Karpas-422 (cell line): ENCODE measurements at places on chromosomes 11 and 22. TPM values are rescaled to one million over a fixed set of nuclear protein-coding genes. Genes with fewer than 3 reads are reported as not detected.

DNA sequence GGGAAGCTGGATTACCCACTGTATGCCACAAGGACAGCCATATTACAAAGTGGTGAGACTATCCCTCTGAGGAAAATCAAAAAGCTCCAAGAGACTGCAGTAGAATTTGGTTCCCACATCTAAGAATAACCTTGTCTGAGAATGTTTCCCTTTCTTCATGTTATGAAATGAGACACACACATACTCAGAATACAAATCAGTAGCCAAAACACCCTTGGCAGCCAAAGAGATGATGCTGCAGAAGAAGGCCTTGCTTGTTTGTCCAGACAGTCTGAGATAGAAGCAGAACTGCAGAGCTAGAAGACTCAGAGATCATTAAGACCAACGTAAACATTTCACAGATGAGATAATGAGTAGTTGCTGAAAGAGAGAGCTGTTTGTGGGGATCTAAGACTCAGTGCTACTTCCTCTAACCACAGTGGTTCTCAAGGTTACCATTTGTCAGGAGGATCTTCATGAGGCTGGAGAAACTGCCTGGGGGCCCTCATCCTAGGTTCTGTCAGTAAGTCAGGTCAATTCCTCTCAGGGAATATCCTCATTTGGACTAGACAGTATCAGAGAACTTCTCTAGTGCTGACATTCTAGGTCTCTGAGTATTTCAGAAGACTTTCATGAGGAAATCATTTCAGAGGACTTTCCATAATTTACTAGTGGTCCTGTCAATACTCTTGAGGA lies 38.9 kb downstream of the RELT start:
- H3K27me3 ChIP-seq: no peaks in the 10 kb centered on the region
- no peaks in the 10 kb centered on the region for H3K36me3 ChIP-seq

- no peaks in the 10 kb centered on the region for H3K36me3 ChIP-seq
- no peak overlapping the region for H3K4me3 ChIP-seq
- no peak for DNase-seq
- H3K27ac ChIP-seq: no peak overlapping the region
- H3K4me1 ChIP-seq: no peaks in the 10 kb centered on the region
Measured at GRCh38 chr22:39679652-39680051, 109.1 kb downstream of the CACNA1I start.

DNA sequence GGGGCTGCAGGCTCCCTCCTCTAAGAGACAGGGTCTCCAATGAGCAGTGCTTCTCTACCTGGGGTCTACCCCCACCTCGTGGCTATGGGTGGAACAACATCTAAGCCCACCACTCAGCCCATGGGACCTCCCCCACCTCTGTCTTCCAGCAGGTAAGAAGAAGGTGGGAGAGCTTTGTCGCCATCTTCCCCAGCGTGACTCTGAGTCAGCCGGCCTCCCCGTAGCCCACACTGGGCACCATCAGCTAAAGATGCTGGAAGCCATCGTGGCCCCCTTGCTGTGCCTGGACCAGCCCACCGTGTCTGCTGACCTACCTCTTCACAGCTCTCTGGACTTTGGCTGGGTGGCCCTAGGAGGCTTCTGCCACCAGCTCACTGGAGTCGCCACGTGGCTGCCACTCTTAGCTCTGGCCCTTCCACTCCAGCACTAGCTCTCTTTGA lies 944 bp downstream of the C11orf86 start:
- no peaks in the 10 kb centered on the region for H3K36me3 ChIP-seq
- H3K4me1 ChIP-seq: no peaks in the 10 kb centered on the region
- no peaks in the 10 kb centered on the region for H3K27me3 ChIP-seq
- no peak overlapping the region for H3K27ac ChIP-seq

DNA sequence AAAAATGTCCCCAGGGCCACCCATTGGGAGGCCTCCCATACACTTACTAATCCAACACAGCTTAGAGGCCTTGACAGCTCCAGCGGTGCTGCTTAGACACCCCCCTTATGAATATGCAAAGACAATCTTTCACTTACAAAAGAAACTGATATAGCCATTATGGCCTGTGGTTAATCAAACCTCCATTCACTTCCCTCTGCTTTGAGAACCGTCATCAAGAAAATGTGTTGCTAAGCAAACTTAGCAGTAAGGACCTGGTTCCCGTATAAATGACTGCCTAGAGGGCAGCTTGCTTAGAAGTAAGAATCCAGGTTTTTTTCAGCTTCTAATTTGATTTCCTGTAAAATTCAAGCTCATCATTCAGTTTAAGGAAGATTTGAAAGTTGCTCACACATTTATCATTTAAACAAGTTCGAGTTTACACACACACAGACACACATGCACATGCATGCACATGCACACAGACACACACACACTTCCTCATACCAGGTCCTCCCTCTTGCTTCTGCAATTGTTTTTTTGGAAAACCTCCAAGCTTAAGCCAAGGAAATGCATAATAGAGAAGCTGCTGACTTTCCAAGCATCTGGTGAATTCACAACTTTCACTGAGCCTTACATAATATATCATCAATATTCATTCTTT lies 137.7 kb upstream of the BLID start:
- DNase-seq: no peak
- H3K4me3 ChIP-seq: no peak overlapping the region
- H3K27me3 ChIP-seq: no peaks in the 10 kb centered on the region
- H3K36me3 ChIP-seq: no peaks in the 10 kb centered on the region

Gene PAX6
- total RNA-seq: 0.61 and 5.9 TPM in 2 replicates
